T-helper 9 cell (primary cell): ENCODE measurements at places on chromosomes 16 and 17.
A peak's percentile ranks its signal among the peaks of the same experiment; 100 is the strongest.

GRCh38 chr16:8867932-8868415 lies 832 bp downstream of the CARHSP1 start:
- no peak for DNase-seq

- no peak for DNase-seq
Measured at GRCh38 chr17:28252436-28252835, 66.6 kb upstream of the TMEM97 start.

GRCh38 chr17:18261659-18262058 lies 1.2 kb downstream of the MIEF2 start:
- no peak for DNase-seq

- peak; percentile 21 for DNase-seq
Measured at GRCh38 chr16:81633147-81633619, 145.9 kb upstream of the PLCG2 start.

DNA sequence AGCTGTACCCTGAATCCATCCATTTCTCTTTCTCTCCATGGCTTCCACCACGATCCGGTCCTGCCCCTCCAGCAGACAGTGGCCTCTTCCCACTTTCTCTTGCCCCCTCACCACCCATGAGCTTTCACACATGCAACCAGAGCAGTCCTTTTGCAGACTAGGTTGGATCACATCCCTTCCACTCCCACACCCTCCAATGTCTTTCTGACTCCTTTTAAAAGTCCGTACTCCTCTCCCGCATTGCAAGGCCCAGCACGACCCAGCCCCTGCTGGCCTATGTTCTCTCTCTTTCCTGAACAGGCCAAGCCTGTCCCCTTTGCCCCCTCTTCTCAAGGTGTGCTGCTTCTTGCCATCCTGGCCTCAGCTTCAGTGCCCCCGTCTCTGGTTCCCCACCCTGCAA lies 22.5 kb upstream of the DNAI2 start:
- no peak for DNase-seq

- DNase-seq = no peak
Measured at GRCh38 chr17:1639549-1640180, 5.9 kb downstream of the SCARF1 start.

- DNase-seq = no peak
Measured at GRCh38 chr17:81910840-81911276, 341 bp downstream of the PCYT2 start.

GRCh38 chr17:11278186-11278991 lies 37.4 kb downstream of the SHISA6 start:
- DNase-seq = no peak

- DNase-seq = peak; percentile 40
Measured at GRCh38 chr17:35243561-35244340, 879 bp downstream of the SLFN5 start.

DNA sequence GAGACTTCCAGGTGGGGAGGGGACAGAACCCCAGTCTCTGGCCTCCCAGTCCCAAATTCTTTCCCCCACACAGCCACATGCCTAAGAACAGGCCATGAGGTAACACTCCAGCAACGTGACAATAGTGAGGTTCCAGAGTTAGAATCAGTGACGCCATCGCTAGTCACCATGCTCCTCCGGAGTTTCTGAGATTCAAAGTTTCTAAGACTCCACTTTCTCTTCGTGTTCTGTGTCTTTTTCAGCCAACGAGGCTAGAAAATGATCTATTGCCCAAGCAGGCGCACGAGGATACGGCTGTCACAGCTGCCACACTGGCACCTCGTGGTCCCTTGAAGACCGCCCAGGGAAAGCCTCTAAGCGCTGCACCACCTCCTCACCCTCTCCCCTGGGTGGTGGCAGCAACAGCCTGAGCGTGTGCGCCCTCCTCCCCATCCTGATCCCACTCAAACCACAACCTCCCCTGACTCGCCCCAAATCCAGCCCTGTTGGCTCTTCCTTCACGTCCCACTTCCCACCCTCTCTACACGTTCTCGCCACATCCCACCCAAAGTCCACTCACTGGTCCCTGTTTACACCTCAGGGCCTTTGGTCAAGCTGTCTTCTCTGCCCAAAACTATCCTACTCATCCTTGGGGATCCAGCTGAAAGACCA lies 1.0 kb downstream of the MCRIP1 start:
- DNase-seq = peak; percentile 26
